BJ (cell line): ENCODE measurements at places on chromosomes 7 and 10.

- DNase-seq = no peak
Measured at GRCh38 chr10:8323428-8324054, 269.1 kb downstream of the GATA3 start.

DNA sequence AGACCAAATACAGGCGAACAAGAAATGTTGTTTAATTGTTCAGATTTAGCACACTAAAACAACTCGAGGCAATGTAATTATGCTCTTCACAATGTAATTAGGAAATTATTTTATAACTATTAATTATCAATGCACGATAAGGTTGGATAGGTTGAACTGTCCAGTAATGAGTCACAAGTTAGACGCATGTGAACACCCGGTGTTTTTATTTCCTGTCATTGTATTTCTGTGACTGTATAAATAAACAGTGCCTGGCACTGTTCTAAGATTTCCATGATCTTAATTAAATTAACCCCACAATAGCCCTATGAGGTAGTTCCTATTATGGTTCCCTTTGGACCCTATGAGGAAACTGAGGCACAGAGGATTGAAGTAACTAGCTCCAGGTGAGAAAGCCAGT is 26.2 kb downstream of the C10orf105 start:
- DNase-seq = no peak

GRCh38 chr10:3935933-3936359 is 150.9 kb upstream of the KLF6 start:
- DNase-seq = no peak

GRCh38 chr7:117110480-117111315 is 157.4 kb downstream of the ST7 start:
- DNase-seq = no peak

- DNase-seq = no peak
Measured at GRCh38 chr10:110279407-110279986, 25.2 kb downstream of the SMNDC1 start.

DNA sequence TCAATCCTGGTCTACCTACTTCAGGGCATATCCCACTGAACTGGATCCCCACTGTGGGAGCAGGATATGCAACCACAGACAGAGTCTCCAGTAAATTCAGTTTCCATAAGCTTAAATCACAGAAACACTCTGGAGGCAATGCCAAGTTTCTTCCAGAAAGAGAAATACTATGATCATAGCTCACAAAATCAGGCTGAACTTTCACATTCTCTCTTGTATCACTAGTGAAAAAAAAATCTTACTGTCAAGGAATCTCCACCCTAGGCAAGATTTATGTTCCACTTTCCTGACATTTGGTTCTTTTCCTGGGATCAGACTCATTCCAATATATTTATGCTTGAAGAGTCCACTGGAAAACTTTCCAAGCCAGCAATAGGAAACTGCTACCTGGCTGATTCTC is 749.0 kb downstream of the SUGCT start:
- no peak for DNase-seq

DNA sequence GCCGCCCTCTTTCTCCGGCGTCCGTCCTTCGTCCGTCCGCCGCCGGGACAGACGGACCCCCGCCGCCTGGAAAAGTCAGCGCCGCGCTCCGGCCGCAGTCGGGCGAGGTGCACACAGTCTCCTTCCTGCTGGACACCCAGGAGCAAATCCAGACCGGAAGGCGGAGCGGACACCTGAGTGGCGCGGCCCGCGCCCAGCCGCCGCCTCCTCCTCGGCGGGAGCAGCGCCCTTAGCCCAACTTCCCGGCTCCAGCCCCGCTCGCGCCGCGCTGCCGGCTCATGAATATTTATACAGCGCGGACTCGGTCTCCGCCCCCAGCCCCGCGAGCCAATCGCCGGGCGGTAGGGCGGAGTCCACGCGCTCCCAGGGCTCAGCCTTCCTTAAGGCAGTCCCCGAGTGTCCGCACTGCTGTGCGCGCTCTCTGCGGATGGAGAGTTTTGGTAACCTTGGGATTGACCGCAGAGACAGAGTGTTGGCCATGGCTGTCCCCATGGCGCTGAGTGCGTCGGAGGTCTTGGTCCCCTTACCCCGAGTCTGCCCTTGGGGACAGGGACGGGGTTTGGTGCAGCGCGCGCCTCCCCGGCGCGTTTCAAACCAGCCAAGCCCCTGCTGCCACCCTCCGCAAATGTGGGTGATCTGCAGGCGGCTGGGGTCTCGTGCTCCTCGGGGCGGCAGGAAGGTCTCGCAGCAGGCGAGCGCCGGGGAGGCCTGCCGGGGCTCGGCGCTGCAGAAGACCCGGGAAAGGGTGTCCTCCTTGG is at the start of gene FZD8:
FZD8 (minus strand) TSS at position 262 of the 758 bp plus-strand sequence. CDS start 867 bp downstream, outside the sequence.
- DNase-seq = peak; percentile 46

DNA sequence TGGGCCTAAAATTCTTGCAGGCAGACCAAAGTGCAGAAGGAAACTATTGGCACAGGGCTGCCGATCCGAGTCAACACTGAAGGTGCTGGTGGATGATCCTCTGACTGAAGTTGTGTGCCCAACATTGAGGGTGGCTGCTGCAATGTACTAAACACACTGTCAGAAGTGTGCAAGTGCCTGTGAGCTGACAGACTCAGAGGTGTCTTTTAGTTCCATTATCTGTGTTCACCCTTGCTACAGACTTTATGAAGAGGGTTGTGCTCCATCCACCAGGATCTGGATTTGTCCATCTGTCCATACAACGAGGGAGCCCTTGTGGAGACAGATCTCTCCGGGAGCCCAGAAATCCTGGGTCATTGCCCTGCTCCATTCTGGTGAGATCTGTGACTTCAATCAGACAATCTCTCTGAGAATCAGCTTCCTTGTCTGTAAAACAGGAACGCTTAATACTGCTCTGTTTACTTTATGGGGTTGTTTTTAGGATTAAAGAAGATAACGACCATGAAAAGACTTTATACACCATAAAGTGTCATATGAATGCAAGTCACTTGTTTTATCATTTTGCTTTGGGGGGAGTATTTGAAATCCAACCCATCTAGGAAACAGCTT is 9.5 kb upstream of the TRPV6 start:
- no peak for DNase-seq

DNA sequence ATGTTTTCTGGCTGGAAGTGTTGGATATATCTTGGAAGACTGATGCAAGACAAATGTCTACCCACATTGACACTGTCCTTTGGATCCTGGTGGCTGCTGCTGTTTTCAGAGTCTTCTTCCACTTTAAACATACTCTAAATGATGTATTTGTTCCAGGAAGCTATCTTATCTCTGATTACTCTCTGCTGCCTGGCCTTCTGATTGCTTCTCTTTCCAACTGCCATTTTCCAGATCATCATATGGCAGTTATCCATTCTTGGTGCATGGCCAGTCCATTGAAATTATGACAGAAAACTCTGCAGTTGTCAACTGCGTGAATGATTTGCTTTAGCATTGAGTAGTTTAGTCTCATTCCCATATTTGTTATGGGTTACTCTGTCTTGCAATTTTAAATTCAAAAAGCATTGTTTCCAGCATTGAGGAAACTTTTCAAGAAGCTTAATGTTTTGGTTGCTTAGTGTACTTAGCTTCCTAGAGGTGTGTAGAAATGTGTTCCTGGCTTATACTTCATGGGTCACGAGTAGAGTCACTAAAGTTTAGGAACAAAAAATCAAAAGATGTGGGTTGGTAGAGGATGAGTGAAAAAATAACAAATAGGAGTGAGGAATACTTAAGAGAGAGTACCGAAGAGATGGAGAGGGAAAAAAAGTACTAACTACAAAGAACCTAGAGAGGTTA is 268.3 kb upstream of the MTPN start:
- DNase-seq = no peak

DNA sequence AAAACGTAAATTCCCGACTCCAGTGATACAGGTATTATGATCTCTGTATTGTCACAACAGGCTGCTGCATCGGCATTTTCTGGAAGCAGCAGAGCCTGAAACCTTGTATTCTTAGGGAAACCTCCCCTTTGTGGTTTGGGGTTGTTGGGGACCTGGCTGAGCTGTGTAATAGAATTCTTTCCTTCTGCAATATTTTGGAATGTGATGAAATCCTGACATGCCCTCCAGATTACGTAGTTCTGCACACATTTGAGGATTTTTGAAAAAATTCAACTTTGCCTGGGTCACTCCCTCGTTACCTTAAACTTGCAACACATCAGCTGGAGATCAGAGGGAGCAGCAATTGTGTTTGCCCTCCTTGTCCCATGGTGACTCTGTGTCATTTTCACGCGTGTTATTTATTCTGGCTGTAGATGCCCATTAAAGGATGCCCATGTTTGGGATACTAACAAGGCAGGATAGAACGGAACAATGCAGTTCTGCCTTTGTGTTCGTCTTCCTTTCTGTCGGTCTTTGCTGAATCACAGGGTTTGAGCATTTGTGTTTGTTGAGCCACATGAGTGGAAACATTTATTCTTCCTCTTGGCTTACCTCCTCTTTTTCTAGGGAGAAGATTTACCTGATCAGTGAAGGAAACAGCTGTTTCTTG is 181.7 kb downstream of the TCF7L2 start:
- DNase-seq = peak; percentile 76

DNA sequence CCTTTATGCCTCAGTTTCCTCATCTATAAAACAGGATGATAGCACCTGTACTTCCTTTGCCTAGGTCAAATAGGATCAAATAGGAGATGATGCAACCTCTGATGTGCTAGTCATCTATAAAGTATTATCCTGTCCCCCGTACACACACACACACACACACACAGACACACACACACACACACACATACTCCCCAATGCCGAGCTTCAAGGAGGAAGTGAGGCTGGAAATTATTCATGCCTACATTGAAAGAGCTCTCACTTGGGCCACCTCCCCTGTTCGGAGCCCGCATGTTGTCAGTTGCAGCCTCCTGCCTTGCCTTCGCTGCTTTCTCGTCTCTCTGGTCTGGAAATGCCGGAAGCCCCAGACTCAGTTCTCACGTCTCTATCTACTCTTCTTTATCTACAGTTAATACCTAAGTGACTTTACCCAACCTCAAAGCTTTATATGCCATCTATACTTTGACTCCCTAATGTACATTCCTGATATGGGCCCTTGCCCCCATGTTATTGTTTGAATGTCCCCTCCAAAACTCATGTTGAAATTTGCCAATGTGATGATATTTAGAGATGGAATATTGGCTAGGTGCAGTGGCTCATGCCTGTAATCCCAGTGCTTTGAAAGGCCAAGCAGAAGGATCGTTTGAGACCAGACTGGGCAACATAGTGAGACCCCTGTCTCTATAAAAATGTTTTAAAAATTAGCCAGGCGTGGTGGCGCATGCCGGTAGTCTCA is 6.9 kb upstream of the UBE2H start:
- no peak for DNase-seq

DNA sequence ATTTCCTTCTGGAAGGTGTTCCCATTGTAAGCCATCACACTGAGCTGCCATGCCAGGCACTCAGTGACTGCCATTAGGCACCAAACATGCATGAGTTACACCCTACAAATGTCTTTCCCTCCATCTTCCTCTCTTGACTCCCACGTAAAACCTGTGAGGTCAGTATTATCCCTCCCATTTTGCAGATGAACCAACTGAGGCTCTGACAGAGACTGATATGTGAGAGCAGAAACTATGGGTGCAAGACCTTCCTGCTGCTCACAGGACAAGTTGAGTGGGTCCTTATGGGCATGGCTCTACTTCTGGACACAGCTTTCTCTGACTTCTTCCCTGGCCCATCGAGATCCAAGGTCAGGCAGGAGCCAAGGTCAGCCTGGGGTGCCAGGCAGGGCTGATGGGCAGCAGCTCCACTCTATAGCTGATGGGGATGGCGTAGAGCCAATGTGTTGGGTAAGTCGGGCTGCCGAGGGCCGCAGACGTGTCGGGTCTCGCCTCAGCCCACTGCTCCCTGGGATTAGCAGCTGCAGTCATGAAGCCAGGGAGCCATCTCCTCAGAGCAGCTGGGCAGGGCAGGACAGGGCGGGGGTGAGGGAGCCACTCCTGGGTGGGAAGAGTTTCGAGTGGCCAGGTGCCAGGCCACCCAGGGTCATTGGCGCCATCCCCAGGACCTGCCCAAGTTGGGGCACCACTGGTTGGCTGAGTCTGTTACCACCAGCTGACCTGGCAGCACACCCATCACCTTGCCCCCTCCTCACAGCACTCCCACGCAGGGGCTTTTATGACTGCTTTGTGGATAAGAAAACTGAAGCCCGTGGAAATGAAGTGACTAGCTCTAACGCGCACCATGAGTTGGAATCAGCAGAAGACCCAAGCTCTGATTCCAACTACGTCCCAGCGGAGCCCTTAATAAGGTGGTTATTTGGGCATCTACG is 117.8 kb upstream of the ZMIZ1 start:
- no peak for DNase-seq

DNA sequence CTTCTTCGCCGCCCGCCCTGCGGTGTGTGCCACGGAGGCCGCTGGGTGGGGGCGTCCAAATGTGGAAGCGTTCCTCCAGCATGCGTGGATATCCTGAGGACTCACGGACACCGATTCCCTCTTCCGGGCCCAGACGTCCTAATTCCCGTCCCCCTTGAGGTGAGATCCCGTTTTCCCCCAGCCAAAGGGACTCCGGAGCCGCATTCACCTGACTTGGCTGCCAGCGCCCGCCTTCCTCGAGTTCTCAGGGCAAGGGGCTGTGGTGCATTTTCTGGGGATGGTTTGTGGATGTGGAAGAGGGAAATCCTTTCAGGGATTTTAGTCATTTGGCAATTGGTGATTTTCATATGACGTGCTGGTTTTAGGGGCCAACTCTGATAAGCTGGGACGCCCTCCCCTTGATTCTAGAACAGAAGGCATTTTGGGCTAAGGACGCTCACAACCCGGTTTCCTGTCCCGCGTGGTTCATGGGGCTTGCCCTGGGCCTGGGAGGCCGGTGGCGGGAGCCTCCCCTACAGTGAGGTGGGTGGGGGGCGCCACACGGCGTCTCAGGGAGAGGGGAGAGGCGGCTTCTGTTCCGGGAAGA is 165.4 kb downstream of the ACTR3B start:
- no peak for DNase-seq

DNA sequence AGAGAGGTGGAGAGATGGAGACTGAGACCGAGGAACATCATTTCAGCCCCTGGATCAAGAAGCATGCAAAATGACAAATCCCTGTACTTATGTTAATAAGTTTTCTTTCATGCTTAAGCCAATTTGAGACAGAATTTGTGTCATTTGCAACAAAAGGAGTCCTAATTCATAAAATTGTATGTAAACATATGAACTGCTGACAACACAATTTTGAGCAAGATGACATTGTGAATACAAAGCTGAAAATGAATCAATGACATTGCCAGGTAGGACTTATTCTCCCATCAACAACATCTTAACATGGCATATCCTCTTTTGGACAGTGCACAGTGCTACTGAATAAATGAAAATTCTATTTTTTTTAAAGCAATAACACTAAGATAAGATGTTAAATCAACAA is 264.0 kb downstream of the WDR11 start:
- DNase-seq = no peak

DNA sequence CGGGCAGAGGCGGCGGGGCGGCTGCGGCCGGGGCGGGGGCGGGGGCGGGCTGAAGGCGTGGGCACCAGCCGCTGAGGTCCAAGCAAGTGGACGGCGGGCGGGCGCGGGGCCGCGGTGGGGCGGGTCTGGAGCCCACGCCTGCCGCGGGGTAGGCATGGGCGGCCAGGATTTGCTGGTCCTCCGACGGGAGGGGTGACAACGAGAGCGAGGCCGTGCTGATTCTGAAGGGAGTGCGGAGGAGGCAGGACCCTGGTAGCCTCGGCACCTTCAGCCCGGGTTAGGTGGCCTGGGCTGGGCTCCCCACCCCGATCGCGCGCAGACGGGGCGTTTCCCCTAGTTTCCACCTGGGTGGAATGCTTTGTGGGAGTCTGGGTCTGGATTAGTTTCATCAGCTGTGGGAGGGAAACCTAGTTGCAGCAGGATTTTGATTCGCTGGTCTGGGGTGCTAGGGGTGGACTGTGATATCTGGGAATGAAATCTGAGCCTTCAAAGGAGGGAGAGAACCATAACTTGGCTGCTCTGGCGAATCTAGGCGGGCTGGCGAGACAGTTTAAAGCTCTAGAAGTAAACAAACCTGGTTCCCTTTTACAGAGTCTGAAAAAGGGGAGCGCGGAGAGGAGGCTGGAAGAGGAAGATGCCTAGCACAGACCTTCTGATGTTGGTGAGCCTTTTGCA is 609 bp downstream of the SGPL1 start:
- peak; percentile 70 for DNase-seq
